H54 (cell line): ENCODE measurements at places on chromosomes 12 and 14.

GRCh38 chr12:75814851-75815754 lies 216.5 kb downstream of the PHLDA1 start:
- peak; percentile 35 for DNase-seq

DNA sequence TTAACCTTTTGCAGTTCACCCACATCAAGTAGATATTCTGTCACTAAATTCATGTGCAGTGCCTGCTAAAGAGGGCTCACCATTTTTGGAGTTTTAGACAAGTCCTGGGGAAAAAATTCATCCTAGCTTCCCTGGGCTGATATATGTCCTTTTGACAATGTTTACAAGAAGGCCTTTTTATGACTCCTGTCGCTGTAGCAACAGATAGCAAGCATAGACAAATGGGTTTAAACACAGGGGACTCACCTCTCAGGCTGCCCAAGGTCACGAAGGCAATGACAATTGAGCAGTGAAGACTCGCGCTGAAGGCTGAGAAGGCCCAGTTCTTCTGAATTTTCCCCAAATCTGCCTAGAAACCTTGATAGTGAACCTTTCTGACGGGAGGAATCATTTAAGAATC lies 150.7 kb upstream of the CPM start:
- no peak for DNase-seq

- DNase-seq: no peak
Observed at GRCh38 chr12:65977384-65977783, 153.1 kb downstream of the HMGA2 start.

DNA sequence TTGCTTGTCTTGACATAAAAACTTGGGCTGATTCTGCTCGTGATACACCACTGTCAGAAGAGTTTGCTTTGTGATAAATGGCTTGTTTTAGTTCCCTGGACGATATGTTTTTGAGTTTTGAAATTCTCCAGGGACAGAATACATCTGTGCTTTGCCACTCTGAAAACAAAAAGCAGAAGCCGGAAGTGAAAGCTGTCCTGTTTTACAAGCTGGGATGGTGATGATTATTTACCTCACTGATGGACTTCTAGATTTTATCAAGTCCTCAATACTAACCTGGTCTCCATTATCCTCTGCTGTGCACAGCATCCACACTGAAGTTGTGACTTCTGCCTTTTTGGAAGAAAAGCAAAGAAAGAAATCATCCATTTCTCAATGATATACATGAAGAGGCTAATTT lies 251.6 kb downstream of the TRHDE start:
- DNase-seq: no peak

DNA sequence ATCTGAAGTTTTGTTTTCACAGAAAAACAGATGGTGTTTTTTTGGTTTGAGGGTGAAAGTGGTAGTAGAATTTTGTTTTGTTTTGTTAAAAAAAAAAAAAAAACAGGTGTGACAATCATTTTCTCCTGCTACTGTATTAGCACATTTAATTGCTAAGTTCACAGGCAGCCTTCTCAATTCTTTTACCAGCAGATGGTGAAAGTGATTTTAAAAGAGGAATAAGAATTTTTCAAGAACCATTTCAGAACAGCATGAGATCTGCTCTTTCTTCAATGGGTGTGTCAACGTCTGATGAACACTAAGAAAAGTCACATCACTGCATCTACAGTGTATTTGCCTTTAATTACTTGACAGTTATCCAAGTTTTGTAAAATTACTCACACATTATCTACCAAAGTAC lies 303.7 kb upstream of the USP15 start:
- no peak for DNase-seq

DNA sequence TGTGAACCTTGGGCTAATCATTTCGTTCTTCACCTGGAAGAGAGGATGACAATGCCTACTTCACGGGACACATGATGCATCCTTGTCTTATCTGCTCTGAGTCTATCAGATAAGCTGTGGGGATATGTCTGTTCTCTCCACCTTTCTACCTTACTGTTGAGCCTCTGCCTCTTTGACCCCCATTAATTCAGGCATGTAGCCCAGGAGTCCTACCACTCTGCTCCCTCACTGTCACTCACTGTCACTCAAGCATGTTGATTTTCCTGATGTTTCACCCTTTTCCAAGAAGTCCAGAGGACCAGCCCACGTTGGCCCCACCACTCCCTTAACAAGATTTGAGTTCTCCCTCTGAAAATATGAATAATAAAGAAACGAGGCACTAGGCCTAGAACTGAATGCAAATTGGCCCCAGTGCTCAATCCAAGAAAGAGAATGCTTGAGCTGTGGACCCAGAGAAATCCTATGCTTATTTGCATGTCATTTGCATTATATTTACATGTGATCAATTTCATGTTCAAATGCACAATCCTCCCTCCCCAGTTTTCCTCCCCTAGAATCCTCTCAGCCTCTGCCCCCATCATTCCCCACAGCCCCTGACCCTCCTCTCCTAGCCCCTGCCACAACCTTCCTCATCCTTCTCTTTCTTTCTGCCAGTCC lies 6.4 kb upstream of the SMUG1 start:
- no peak for DNase-seq

GRCh38 chr14:33477797-33478196 lies 473.1 kb downstream of the EGLN3 start:
- no peak for DNase-seq

DNA sequence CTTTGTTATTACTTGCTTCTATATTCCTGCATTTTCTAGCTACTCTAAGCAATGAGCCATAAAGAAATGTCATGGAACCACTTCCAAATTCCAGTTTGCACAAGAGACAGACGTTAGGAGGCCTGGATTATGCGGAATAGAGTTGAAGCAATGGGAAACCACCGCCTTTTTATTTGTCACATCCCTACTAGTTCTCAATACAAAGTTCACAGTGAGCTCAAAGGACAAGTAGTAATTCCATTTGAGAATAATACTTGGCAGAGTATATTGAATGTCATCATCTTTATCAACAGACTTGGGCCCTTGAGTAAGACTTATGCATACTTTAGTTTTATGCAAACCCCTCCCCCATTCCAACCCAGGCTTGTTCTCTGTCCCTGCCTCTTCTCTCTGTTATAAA lies 3.7 kb upstream of the SLC15A5 start:
- no peak for DNase-seq

DNA sequence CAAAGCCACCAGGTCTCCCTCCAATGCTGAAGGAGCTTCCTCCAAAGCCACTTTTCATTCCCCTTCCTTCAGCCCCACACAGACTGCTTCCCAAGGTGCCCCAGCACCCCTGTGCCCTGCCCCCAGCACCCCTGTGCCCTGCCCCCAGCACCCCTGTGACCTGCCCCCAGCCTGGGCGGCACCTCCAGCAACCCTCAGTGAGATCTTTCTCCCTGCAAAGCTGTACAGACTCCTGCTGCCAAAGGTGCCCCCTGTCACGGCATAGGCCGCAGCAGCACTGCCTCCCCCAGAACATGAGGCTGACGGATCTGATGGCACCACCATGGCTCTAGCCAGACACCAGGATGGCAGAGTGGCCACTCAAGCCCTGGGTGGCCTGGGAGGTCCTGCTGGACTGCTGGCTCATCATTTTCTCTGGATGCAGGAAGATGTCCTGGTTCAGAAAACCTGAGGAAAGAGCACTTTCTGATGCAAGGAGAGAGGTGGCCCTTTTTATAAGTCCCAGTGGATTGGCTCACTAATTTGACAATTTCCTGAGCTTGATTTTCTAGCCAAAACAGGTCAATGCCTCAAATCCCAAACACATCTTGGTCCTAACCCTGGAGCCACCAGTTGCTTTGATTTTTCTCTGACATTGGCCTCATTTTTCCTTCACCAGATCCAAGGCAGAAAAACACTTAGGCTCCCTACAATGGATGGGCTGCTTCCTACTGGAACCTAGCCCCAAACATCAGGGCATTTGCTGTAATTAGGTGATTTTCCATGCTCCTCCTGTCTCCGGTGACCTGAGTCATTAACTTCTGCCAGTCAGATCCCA lies 32.7 kb upstream of the KRT77 start:
- no peak for DNase-seq

GRCh38 chr12:26767116-26767515 lies 65.9 kb downstream of the ITPR2 start:
- DNase-seq: no peak

GRCh38 chr14:34344318-34344717 lies 117.7 kb downstream of the SPTSSA start:
- no peak for DNase-seq

DNA sequence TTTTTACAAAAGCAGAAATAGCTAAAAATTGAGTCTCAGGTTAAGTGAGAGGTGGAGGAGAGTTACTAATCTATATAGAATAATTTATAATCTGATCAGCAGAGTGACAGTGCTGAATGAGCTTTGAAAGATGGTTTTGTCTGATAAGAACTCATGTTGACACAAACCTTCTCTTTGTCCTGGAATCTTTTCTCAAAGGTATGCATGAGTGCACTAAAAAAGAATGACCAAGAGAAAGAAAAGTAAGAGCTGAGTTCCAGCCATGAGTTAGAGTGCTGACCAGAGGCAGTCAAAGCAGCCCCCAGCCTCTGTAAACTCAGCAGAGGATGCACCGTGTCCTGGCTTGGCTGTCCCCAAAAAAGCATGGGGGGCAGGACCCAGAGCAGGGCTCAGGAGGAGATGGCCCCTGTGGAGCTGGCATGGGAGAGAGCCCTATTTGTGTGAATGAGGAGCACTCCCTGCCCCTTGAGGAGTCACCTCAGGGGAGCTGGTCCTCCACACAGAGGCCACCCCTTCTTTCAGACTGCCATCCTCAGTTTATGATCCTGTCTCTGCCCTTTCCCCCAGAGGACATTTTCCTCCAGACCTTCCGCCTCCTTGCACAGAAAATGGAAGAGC lies 129.8 kb downstream of the SEC23A start:
- DNase-seq: no peak

GRCh38 chr12:104050436-104050835 lies 449 bp upstream of the GLT8D2 start:
- DNase-seq: no peak

- DNase-seq: no peak
Observed at GRCh38 chr14:106787626-106788025, 1261.2 kb downstream of the TMEM121 start.

DNA sequence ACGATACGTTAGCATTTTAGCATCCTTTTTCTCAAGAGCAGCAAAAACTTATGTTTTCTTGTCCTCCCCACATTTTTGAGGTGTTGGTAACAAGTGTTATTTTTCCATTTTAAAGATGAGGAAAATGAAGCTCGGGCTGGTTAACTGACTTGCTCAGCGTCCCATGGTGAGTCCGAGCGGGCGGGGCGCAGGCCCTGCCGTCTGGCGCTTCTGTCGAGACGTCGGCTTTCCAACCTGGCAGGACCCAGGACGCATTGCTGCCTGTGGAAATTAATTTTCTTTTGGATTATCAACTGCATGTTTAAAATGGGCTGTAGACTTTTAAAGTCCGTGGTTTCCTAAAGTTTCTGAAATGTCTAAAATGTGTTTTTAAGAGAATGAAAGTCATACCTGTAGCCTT lies 30.4 kb downstream of the XRCC3 start:
- no peak for DNase-seq

DNA sequence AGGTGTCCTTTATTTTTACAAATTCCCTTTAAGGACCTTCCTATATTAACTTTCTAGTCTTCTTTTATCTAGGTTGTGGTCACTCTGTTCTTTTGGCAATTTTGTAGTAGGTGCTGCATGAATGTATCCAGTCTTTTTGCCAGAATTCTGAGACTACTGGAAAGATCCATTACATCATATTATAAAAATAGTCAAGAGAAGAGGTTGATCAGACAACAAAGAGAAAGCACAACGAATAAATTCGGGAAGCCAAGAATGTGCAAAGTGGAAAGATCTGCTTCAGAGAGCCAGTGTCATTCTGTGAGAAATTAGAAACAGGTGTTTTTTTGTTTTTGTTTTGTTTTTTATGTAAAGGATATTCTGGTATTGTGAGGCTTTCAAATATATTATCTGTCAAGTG lies 15.8 kb upstream of the SLC16A7 start:
- DNase-seq: no peak

DNA sequence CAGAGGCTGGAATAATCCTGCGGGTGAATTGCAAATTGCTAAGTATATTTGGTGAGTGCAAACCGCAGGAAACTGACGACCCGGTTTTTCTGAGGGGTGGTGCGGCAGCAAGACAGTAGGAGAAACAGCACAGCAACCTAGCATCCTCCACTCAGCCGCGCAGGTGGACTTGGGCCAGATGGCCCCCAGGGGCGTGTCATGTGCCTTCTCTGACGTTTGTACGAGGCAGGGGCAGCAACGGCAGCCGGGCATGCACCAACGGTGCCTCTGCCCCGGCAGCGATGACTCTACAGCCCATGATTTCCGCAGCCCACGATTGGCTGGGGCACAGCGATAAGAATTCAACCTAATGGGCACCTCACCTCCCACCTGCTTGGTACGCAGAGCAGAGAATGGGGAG lies 11.1 kb upstream of the CLEC2A start:
- DNase-seq: no peak

DNA sequence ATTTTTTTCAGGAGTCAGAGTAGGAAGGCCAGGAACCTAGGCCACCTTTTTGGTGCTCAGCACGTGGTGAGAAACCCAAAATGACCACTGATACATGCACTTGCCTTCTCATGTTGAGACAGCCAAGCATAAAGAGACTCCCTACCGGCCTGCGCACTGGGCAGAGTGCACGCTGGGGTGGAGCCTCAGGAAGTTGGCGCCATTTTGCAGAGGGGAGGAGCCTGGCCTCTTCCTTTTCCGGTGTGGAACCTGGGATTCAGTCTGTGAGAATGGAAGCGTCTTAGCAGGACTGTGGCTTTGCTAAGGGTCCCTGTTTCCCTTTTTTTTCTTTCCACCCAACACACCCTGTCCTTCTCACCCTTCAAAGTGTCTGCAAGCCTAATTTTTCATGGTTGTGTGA lies 62.9 kb upstream of the RTRAF start:
- DNase-seq: no peak

DNA sequence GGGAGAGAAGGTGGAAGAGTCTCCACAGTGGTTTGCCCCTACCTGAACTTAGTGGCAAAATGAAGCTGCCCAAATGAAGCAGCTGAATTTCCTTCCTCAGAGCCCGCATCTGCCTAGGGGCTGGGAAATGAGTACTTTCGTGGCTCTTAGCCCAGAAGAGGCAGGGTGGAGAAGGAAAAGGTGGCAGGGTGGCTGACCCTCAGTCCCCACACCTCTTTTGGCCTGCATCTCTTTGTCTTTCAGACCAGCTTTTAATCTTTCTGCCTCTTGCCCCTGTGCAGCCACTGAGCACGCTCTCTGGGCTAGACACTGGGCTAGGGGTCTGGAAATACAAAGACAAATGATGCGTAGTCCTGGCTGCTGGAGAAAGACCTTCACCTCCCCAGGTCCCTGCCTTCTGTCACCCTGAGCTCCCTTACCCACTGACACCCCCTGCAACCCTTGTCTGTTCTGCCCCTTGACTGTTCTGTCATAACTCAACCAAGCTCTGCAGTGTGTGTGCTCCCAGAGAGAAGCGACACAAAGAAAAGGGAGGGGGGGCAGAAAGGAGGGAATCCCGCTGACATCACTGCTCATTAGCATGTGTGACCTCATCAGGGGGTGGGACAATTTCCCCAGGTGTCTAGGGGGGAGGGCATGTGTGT lies 371 bp upstream of the REM2 start:
- peak; percentile 43 for DNase-seq

- no peak for DNase-seq
Observed at GRCh38 chr12:69321351-69321750, 26.8 kb upstream of the LYZ start.

GRCh38 chr12:87794854-87795253 lies 234.3 kb downstream of the C12orf50 start:
- no peak for DNase-seq

GRCh38 chr12:108234158-108234557 lies 105.0 kb downstream of the CMKLR1 start:
- no peak for DNase-seq

GRCh38 chr12:111446631-111447570 lies 41.2 kb downstream of the SH2B3 start:
- no peak for DNase-seq
